ENCODE measurements at places on chromosomes 5 and 9.

- DNase-seq: no peak
Observed at GRCh38 chr5:40359832-40360231, 319.9 kb upstream of the PTGER4 start.

GRCh38 chr5:1948111-1948510, 65.4 kb upstream of the IRX4 start:
- no peak for DNase-seq

GRCh38 chr5:171520300-171521174, 101.1 kb downstream of the FGF18 start:
- no peak for DNase-seq

DNA sequence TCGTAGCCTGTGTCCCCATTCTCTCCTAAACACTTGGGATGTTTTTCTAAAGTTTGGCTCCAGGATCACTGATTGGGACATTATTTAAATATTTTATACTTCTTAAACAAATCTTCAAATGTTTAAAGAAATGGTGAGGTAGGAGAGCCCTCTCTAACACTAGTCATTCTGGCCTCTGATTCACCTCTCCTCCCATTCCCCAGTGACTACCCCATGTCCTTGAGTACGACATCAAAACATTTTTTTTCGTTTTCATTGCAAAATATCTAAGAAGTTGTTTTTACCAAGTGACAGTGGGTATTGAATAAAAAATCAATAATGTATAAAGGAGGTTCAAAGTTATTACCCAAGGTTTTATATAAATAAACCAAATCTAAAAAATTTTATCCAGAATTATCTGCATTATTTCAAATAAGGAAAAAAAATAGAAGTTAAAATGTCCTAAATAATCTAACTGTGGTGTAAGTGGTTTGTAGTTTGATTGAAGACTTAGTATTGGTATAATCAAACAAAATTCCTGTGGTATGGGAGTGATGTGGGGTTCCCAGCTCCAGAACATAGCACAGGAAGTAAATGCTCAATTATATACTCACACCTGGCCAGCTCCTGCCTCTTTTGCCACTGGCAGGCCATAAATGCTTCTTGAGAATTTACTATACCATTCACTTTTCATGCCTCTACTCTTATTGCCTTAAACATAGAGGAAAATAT, 51.1 kb downstream of the MAST4 start:
- no peak for DNase-seq

- no peak for DNase-seq
Observed at GRCh38 chr5:1756481-1756880, 43.2 kb downstream of the MRPL36 start.

- DNase-seq: no peak
Observed at GRCh38 chr5:115542086-115542485, 2.5 kb downstream of the FEM1C start.

DNA sequence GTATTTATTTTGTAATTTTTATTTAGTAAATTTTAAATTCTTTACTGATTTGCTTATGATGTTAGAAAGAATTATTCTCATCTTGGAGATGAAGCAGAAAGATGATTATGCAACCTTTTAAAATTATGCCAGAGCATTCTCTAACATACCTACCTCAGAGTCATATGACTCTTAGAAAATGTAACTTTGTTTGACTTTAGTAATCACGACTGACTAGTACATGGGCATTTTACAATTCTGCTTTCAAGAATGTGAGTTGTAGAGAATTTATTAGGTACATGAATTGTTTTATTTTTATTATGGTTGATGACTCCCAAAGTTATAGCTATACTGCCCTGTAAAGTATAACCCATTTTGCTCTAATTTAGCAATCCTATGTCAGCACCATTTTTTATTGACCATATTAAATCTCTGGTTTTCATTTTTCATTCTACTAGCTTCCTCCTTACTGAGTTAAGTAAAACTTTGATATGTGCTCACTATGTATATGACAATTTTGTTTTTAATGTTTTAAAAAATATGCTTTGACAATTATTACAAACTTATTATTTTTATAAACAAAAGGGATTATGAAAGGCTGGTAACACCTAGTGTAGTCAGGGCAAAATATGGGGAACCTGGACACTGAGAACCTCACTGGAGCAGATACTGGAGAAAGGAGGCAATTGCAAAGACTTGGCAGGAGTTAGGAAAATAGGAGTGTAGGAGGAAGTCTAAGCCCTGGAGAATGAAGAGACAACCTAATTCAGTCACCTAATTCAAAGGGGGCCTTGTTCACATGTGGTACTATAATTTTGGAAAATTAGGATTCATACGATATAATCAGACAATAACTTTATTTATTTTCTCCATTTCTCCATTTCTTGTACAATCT, 249.7 kb upstream of the DAB2 start:
- DNase-seq: no peak

DNA sequence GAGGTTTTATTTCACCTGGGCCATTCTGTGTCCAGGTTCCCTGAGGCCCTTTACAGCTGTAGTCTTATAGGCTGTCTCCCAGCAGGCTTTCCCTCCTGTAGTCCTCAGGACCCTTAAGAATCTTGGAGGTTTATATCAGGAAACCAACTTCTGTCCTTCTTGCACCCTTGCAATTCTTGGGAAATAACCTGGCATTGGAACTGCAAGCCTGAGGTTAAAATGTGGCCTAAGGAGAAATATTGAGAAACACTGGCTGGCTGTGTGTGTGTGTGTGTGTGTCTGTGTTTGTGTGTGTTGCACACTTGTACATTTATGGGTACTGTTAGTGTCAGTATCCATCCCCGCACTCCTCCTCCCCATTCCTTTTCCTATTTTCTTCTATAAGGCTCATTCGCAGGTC, 168.9 kb downstream of the PAPPA start:
- DNase-seq: no peak

DNA sequence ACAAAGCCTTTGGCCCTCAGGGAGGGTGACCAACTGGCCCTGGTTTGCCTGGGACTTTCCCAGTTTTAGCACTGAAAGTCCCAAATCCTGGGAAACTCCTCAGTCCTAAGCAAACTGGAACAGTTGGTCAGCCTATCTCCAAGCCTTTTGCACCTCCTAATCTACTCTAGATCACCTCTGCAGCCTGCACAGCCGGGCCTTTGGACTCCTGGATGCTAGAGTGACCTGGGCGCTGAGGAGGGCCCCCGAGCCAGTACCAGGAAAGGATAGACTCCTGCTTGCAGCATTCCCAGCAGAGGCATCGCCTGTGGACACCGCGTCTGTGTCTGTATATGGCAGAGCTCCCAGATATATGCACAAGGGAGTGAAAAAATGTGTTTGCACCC, 15.1 kb downstream of the IRF1 start:
- DNase-seq: no peak

- DNase-seq: no peak
Observed at GRCh38 chr9:19102181-19102630, 498 bp downstream of the HAUS6 start.

- DNase-seq: no peak
Observed at GRCh38 chr9:17082343-17083064, 52.3 kb upstream of the CNTLN start.

DNA sequence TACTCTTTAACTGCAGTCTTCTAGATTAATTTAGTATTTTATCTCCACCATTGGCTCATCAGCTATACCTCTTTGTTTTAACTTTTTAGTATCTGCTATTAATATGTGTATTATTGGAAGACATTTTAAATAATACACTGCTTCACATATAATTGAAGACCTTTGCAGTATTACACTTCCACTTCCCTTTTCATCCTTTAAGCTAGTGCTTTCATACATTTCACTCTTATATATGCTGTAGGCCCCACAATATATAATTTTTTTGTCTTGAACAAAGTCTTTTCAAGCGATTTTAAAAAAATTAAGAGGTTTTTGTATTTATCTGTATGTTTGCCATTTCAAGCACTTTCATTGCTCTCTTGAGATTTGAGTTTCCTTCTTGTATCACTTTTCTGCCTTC, 8.6 kb upstream of the LPCAT1 start:
- no peak for DNase-seq

DNA sequence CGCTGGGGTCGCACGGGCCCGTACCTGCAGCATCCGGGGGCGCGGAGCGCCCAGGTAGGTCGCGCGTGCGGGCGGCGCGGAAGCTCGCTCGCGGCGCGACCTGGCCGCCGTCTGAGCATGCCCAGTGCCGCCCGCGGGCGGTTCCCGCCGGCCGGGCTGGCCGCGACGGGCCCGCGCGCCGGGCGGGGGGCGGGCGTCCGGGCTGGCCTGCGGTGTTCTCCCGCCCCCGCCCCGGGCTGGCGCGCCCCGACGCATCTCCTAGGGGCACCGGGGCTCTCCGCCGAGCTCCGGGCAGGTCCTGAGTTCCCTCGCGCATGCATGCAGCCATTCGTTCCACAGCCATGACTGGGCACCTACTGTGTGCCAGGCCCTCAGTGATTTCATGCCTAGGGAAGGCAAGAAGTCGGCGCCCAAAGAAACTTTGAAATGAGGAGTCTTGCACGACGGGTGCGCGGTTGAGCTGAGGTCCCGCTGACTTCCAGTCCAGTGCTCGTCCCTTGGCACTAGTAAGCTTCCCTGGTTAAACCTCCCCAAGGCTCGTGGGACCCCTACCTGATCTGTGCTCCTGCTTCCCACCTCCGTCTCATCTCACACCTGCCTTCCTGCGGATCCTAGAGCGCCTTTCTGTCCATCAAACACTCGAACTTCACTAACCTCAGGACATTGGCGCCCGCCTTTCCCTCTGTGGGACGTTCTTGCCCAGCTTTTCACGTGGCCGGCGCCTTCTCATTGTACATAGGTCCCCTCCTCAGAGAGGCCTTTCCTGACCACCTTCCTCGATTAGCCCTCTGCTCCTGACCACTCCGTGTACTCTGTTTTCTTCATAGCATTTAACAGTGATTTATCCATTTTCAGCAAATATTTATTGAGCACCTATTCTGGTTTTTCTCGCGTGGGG, at the start of gene PTPN3:
Gene PTPN3, minus strand, starts transcription at position 113 of the 898 bp plus-strand sequence. CDS start 34,873 bp downstream, outside the sequence.
- DNase-seq: no peak

GRCh38 chr9:36665387-36665786, 92.7 kb downstream of the MELK start:
- no peak for DNase-seq

DNA sequence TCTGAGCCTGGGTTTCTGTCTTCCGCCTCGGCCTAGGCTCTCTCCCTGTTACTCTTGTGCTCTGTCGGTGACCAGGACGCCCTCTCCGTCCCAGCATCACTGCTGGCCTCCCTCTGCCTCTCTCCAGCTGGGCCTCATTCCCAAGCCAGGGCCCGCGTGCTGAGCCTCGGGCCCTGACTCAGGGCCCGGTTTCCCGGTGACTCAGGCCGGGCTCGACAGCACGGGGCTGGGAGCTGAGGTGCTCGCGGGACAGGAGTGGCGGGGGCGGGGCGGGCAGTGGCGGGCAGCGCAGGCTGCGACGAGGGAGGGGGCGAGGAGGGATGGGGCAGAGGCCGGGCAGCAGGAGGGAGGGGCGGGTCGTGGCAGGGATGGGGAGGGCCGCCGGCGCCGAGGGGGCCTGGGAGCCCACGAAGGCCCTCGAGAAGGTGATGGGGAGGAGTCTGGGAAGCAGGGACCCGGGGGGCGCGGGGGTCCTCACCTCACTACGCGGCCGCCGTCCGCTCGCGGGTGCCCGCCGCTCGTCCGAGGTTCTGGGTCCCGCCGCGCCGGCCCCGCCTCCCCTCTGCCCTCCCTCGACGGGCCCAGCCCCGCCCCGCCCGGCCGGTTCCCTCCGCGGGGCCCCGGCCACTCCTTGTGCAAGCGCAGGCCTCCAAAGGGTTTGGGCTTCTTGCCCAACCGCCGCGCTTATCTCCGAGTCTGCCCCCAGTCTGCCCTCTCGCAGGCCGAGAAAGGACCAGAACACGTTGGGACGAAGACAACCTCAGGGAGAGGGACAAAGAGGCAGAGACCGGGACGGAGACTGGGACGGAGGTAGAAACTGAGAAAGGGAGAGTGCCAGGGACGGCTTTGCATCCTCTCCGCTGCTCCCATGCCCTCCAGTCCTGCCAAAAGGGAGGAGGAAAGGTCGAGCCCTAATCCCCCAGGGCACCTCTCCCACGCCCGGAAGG, at the start of gene ARAP3:
Gene ARAP3, minus strand, starts transcription at position 536 of the 947 bp plus-strand sequence. CDS start 1,744 bp downstream, outside the sequence.
- DNase-seq: no peak

DNA sequence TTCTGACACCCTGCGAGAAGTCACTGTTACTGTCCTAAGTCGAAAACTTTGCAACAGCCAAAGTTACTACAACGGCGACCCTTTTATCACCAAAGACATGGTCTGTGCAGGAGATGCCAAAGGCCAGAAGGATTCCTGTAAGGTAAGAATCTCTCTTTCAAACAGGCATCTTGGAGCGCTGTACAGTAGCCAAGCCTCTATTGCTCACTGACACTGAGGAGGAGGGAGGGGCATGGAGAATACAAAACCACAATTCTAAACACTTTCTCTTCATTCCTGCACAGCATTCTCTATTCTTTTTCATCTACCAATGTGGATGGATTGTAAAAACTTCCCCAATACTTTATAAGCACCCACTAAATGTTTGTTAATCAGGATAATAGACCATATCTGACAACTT, 7.4 kb downstream of the GZMK start:
- DNase-seq: no peak

DNA sequence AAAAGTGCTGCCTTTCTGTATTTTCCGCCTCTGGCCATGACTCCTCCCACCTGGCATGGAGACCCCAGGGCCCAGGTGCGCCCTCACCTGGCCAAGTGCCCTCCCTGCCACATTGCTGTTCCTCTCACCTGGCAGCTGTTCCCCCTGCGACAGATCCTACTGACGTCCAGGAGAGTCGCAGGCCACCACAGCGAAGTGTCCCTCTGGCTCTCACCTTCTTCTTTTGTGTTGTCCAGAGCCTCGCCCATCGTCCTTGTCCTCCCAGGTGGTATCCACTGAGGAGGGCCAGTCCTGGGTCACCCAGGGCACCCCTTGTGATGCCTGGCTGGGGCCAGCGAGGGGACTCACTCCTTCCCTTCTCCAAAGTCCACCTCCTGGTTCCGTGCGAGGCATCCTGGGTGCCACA, 2.6 kb downstream of the NKD2 start:
- peak; percentile 82 for DNase-seq

DNA sequence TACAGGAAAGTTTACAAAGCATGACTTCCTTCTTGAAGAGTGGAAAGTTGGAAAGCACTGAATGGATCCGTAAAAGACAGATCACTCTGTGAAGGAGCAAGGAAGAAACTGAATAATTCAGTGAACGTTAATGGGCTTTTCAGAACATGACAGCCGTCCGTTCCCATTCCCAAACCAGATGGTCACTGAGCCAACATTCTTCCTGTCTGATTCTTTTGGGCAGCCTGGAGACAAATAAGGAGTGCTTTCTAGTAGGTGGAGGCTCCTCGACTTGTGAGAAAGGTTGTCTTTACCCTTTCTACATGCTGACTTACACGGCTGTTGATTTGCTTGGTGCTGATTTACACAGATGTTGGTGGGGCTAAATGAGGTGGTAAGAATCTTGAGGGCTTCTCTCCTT, 51.0 kb upstream of the PAPPA start:
- DNase-seq: no peak

- no peak for DNase-seq
Observed at GRCh38 chr5:140882591-140882899, 621 bp downstream of the PCDHA13 start.

- no peak for DNase-seq
Observed at GRCh38 chr5:115859378-115859777, 17.6 kb downstream of the AP3S1 start.

- no peak for DNase-seq
Observed at GRCh38 chr9:70607926-70608325, 193.5 kb upstream of the KLF9 start.

Measured in GM19239 (cell line).